ENCODE measurements at places on chromosomes 4 and X.

- DNase-seq: peak; percentile 30
These were observed 34.0 kb upstream of the GYPA start for GRCh38 chr4:144174401-144175067.

GRCh38 chr4:86334020-86334750 is 25.7 kb downstream of the MAPK10 start:
- DNase-seq: no peak

GRCh38 chrX:107725761-107726555 is 49.6 kb downstream of the TSC22D3 start:
- no peak for DNase-seq

- DNase-seq: no peak
These were observed 36.3 kb downstream of the MGARP start for GRCh38 chr4:139243448-139244365.
